ENCODE measurements at places on chromosomes 4 and X.

DNA sequence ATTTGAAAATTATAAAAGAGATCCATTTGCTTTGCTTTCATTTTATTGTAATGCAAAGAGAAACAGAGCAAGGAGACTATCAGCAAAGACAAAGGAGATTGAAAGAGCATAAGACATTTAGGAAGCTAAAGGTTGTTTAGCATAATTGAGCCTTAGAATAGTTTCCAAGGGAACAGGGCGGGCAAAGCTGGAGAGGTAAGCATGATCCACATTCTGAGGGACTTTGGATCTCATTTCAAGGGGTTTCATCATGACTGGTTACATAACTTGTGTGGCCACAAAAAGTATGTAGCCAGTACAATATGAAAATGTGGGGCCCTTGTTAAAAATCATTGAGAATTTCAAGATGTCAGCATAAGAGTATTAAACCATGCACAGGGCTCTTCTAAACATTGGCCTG is 406.5 kb downstream of the RPA4 start:
- DNase-seq, result no peak

- no peak for DNase-seq
Measured at GRCh38 chr4:157572951-157573350, 352.4 kb downstream of the GRIA2 start.

DNA sequence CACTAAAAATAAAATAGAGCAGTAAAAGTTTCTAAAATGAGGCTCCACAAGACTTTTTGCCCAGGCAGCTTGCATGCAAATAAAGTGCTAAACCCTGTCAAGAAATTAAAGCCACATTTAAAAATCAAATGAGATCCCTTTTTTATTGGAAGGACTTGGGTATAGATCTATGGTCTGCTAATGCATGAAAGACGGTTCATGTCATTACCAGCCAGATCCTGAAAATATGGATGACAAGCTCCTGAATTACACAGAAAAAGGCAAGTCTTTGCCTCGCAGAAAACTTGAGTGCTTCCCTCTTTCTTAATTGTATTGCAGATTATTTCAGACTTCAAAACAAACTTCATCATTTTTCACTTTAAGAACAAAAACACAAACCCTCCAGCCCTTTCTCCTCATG is 169.6 kb downstream of the LDB2 start:
- DNase-seq, result no peak

DNA sequence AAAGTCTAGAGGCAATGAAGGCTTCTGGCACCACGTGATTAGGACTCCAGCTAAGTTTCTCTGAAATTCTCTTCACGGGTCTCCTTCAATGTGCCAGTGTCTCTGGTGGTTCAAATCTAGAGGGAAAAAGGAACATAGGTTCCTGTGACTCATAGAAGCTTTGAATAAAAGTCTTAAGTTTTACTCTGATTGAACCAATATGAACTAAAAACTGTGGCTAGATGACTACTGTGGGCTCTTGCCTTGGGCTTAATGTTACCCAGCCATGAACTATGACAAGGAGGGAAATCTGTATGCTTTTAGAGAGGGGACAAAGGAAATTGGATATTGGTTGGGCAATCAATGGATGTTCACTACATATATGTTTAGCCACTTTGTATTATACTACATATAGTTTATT is 49.9 kb upstream of the TEX13D start:
- DNase-seq, result no peak

GRCh38 chr4:173502282-173502681 is 27.7 kb downstream of the HAND2 start:
- peak; percentile 13 for DNase-seq

- DNase-seq, result no peak
Measured at GRCh38 chr4:16969696-16970135, 71.3 kb upstream of the LDB2 start.

DNA sequence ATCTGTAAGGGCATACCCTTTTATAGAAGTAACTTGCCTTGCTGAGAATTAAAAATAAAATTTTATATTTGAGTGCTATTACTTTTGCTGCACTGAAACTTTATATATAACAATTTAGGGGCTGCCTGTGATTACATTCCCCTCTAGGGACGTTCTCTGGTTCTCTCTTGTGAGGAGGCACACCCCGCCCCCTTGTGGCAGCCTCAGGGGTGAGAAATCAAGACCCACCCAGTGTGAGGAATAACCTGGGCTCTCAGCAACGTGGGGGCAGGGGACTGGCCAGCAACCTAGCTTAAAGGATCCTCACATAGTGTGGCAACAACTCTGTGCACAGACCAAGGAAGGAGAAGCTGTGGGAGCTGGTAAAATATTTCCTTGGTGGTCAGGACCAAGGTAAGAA is 43.7 kb downstream of the MAGEA9 start:
- DNase-seq, result peak; percentile 36

GRCh38 chr4:147813109-147813773 is 81.4 kb downstream of the ARHGAP10 start:
- DNase-seq, result no peak

GRCh38 chr4:23413631-23414030 is 476.2 kb downstream of the PPARGC1A start:
- peak; percentile 2 for DNase-seq

DNA sequence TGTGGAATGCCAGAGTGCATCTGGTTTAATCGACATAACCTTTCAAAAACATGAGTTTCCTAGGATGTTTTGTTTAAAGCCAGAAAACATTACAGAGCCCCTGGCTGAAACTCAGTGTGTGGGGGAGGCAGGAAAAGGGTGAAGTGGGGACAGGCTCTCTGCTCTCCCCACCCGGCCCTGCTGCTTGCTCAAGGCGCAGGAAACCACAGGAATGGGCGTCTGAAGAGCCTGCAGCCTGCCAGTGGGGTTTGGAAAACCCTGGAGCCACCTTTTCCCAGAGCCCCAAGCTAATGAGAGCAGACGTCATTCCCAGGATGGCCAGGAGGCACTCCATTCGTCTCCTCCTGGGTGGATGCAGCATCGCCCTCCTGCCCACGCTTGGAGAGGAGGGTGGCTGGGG is 240.6 kb downstream of the AFAP1 start:
- no peak for DNase-seq

DNA sequence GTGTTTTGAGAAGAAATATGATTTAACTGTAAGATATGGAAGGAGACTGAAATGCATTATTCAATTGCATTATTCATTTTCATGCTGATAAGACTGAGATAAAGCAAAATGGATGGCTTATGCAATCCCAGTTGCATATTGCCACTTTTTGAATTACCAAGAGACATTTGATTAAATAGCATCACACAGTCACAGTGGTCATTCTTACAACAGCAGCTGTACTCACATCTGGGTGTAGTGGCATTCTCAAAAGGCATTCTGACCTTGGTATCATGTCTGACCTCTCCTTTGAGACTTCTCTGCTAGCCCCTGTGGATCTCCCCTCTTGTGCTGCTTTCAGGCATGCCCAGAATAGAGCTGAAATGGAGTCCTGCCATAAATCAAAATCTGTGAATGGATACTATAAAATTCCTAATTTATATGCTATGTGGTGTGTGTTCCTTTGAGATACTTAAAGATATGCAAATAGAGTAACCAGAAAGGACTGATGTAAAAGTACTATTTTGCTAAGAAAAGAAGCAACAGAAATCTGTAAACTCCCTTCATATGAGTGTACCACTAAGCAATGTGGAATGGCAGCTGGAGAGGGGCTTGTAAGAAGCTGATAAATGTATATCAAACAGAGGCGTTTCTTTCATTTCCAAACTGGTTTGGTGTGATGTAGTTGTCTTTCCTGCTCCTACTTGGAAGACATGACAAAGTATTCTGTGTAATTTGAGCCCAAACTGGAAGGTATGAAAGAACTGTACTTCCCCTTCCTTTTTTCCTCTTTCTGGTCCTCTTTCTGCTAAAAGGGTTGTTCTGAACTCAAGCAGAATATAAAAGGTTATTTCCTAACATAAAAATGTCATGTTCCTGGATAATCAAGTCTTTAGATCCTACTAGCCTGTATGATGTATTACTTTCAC is 25.4 kb upstream of the METAP1 start:
- no peak for DNase-seq

GRCh38 chr4:52248820-52249219 is 197.7 kb downstream of the SPATA18 start:
- no peak for DNase-seq
